Heart left ventricle (tissue), 16 donors: ENCODE measurements at places on chromosomes 2 and 18.

GRCh38 chr2:171889808-171890207 is 4.2 kb downstream of the SLC25A12 start:
- H3K4me1 ChIP-seq = peaks cover 19% of the 10 kb centered on the region
- no peaks in the 10 kb centered on the region for H3K27me3 ChIP-seq

DNA sequence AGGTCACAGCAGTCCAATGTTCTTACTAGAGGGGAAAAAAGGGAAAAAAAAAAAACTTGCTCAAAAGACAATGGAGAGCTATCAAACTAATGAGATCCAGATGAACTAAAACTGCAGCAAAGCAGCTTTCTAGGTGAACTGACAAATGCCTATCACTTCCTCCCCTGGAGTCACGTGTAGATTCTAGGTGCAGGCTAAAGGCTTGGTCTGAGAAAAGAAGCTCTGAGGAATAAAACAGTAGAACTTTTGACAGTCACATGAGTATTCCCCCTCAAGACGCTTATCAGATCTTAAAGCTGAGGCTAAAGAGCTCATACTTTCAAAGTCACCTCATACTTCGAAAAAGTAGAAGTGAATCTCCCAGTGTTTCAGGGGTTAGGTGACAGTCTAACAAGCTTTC is 42.3 kb downstream of the SMAD2 start:
- no peak for DNase-seq
- no peak overlapping the region for H3K4me3 ChIP-seq
- no peaks in the 10 kb centered on the region for H3K27me3 ChIP-seq
- peaks cover 35% of the 10 kb centered on the region for H3K36me3 ChIP-seq

- H3K36me3 ChIP-seq = no peaks in the 10 kb centered on the region
- H3K4me3 ChIP-seq = no peak overlapping the region
- H3K27ac ChIP-seq = no peak overlapping the region
- no peak for DNase-seq
These were observed 7.7 kb upstream of the ALLC start for GRCh38 chr2:3650140-3650920.

DNA sequence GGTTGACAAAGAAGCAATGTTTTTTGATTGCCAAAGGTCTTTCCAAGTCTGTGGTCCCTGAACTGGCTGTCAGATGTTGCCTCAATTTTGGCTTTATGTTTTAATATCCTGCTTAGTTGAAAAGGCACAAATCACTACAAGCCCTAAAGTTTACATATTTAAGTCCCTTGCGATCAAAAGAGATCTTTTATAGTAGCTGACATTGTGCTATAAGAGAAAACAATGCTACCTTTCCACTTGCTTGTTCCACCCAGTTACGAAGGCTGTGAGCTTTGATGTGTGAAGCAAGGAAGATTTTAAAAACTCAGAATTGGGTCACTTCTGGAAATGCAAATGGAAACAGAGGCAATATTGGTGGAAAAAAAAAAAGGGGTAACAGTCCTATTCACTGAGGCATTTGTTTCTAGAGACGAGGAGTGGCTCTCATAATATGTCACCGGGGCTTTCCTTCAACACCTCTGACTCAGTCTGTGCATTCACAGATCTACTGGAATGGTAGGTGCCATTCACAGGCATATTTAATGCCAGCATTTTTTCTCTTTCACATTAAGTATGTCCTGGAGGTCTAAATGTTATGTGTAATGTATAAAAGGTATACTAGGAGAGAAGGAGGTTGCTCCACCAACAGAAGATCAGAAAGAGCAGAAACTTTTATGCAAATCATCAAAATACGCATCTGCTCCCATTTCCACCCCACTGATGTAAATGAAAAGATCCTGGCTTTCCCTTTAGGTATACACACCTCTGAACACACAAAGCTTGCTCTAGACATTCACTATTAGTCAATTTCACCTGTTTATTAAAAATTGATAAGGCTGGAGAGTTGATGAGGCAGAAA is 91.8 kb downstream of the TGIF1 start:
- no peaks in the 10 kb centered on the region for H3K4me1 ChIP-seq
- no peak overlapping the region for H3K4me3 ChIP-seq
- DNase-seq = no peak
- H3K27me3 ChIP-seq = no peaks in the 10 kb centered on the region
